B cell (primary cell): ENCODE measurements at places on chromosomes 5 and 9.

DNA sequence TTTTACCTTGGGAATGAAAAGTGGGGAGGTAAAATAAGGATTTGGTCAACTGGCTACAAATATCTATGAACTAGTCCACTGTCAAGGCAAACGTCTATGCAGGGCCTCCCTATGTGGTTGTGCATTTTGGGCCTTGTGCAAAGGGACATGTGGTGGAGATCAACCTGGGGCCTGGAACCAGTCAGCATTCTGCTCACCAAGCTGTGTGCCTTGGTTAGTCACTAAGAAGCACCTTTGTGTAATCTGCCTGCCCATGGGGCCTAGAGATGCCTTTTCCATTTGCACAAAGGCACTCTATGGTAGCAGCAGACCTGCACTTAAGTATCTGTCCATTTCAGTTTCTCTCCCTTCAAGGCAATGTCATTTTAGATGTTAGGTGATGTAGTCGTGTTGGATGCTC lies 184.0 kb downstream of the GNAQ start:
- no peak for DNase-seq

DNA sequence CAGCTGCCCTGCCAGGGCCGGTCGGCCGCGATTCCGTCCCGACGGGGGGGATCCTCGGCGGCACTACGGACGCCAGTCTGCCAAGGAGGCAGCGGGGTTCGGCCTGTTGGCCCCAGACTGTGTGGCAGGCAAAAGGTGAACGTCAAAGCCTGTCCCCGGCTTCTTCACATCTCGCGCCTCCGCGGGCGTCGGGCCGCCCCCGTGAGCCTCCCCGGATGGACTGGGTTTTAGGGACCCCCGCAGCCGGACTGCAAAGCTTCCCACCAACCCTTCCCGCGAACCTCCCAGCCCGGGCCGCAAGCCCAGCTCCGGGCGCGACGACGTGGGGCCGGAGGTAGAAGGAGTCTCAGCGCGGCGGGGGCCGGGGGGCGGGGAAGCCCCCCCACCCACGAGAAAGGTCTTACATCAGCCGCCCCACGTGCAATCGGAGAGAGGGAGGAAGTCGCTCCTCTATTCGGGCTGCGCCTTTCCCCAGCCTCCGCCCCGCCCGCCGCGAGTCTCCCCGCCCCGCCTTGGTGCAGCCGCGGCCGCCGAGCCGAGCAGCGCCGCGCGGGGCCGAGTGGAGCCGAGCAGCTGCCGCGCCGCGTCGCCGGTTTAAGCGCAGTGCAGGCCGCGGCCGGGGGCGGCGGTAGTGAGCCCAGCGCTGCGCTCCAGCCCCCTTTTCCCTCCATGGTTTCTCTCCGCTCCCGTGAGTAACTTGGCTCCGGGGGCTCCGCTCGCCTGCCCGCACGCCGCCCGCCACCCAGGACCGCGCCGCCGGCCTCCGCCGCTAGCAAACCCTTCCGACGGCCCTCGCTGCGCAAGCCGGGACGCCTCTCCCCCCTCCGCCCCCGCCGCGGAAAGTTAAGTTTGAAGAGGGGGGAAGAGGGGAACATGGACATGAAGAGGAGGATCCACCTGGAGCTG lies at the start of gene ANP32B:
Gene ANP32B, plus strand, starts transcription at position 659 of the 906 bp plus-strand sequence. Its CDS starts 215 bp downstream, at position 874.
- DNase-seq, result peak; percentile 96

- no peak for DNase-seq
These were observed 126.4 kb upstream of the CCNG1 start for GRCh38 chr5:163310997-163311396.

DNA sequence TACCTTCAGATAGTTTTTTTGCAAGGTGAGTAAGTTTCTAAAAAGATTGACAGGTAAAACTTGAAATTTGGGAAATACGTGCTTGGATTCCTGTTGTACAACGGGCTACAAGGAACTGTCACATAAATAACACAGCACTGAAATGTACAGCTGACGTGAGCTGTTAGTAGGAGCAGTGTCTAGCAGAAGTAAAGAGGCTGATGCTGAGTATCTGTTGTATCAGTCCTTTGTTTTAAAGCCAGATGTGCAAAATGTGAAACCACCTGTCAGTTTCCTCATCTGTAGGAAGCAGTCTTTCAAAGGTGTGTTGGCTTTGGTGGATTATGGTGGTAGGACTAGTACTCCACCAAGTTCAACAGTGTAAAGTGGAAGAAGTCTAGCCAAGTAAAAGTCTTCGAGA lies 122.3 kb downstream of the EFNA5 start:
- no peak for DNase-seq

- no peak for DNase-seq
These were observed 39.7 kb downstream of the ADGRV1 start for GRCh38 chr5:90598293-90598692.

- no peak for DNase-seq
These were observed 602 bp upstream of the CD274 start for GRCh38 chr9:5449521-5450358.

GRCh38 chr5:33588654-33589372 lies 148.0 kb downstream of the TARS1 start:
- peak; percentile 37 for DNase-seq

DNA sequence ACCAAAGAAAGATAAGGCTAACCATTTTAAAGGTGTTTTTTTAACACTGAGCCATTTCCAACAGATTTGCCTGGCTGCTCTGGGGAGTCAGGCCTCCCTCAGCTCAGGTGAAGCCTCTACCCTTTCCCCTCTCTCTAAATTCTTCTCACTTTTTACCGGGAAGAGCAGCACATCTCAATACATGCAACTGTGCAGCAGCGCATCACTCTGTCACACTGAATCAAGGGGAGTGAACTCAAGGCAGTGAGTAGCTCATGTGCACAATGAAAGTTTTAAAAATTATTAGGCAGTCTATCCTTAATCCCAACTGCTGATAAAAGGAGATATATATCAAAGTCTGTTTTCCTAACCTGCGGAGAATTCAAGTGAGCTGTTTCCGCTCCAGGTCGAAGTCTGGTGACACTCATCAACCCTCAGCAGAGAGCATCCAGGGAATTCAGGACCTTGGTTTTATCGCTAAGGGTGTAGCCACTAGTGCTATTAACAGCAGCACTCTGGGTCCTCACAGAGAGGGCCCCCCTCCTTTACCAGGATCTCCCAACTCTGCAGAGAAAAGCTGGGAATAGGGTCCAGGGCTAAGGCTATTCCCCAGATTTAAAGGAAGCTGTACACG lies 1.0 kb downstream of the CEMIP2 start:
- peak; percentile 15 for DNase-seq

GRCh38 chr5:160496334-160496733 lies 74.7 kb downstream of the PTTG1 start:
- no peak for DNase-seq

- DNase-seq, result no peak
These were observed 41.1 kb downstream of the DAP start for GRCh38 chr5:10719965-10720364.

- DNase-seq, result no peak
These were observed 292.2 kb downstream of the IRX2 start for GRCh38 chr5:2459251-2459650.

GRCh38 chr5:132011622-132012343 lies at the start of gene ACSL6:
Gene ACSL6 (minus strand): TSS chr5:132011658. CDS start chr5:132011553, 105 bp downstream.
- peak; percentile 57 for DNase-seq

- DNase-seq, result no peak
These were observed 365.0 kb upstream of the SEMA6A start for GRCh38 chr5:116939641-116940040.

- no peak for DNase-seq
These were observed 22.3 kb upstream of the RNF130 start for GRCh38 chr5:180093651-180094382.

DNA sequence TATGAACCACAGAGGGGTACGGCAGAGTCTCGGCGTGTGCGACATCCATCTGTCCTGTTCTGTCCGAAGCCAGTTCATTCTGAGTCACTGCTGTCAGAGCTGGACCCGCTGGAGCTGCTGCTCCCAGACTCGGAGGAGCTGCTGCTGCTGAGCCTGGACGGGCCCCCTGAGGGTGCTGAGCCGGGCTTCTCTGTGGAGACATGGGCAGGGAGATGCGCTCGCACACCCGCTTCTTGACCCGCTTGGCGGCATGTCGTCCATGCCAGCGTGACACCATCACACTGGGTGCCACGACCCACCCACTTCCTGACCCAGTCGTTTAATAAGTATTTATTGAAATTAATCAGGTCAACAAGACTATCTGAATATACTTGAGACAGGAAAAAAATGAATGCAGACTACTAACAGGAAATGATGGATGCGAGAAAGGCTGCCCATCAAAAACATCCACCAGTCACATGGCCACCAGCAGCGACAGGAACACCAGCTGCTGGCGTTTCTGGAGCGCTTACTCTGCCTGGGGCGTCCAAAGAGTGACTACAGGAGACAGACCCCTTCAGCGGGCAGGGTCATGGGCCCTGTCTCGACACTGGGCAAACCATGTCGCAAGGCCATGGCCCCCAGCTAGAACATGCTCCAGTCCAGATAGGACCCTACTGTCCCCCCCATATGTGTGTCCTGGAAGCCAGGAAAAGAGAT lies 8.4 kb downstream of the BRD3OS start:
- DNase-seq, result no peak

GRCh38 chr5:133742431-133742988 lies 130.2 kb upstream of the FSTL4 start:
- DNase-seq, result peak; percentile 63

- DNase-seq, result peak; percentile 85
These were observed 453 bp upstream of the DOK3 start for GRCh38 chr5:177509991-177510566.

DNA sequence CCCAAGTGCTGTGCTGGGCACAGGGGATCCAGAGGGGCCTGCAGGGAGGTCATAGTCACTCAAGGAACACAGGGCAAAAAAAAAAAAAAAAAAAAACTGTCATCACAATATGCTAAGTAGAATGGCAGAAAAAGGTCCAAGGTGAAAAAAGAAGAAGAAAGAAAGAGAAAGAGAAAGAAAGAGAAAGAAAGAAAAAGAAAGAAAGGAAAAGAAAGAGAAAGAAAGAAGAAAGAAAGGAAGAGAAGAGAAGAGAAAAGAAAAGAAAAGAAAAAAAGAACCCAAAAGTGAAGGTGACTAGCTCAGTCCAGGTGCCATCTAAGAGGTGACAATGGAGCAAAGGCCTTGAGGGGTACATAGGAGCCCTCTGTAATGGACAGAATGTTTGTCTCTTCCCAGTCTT lies 73.9 kb downstream of the PDE6A start:
- no peak for DNase-seq

GRCh38 chr5:132526974-132527564 lies 16.3 kb downstream of the IL5 start:
- DNase-seq, result no peak

- DNase-seq, result no peak
These were observed 299.7 kb downstream of the IZUMO3 start for GRCh38 chr9:24245988-24246387.

- DNase-seq, result no peak
These were observed 20.1 kb upstream of the AKNA start for GRCh38 chr9:114407889-114408288.

DNA sequence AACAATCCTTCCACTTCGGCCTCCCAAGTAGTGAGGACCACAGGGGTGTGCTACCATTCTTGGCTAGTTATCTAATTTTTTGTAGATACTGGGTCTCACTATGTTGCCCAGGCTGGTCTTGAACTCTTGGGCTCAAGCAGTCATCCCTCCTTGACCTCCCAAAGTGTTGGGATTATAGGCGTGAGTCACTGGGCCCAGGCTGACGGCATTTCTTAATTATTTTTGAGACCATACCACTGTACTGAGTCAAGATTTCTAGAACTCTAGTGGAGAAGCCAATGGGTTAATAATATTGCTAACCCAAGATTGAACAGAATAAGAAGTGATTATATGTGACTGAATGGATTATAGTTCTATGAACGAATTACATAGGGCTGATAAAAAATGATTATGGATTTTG lies 66.7 kb downstream of the TARS1 start:
- DNase-seq, result no peak

DNA sequence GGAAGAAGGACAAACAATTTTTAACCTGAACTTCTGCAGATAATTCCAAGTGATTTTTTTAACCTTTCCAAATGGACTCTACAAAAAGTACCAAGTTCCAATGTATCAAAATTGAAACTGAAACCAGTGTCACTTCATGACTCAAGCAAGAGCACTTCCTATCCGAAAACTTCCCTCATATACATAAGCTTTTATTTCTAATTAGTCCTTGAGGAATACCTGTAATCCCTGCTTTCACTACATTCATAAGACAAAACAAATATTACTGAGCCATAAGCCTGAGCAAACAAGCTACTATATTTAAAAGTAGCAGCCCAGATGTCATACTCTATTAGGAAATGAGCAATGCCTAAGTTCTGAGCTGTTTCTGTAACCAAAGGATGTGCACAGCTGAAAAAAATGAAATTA lies 224.4 kb downstream of the EBF1 start:
- peak; percentile 70 for DNase-seq

- no peak for DNase-seq
These were observed 41.0 kb upstream of the MTAP start for GRCh38 chr9:21761309-21761901.

DNA sequence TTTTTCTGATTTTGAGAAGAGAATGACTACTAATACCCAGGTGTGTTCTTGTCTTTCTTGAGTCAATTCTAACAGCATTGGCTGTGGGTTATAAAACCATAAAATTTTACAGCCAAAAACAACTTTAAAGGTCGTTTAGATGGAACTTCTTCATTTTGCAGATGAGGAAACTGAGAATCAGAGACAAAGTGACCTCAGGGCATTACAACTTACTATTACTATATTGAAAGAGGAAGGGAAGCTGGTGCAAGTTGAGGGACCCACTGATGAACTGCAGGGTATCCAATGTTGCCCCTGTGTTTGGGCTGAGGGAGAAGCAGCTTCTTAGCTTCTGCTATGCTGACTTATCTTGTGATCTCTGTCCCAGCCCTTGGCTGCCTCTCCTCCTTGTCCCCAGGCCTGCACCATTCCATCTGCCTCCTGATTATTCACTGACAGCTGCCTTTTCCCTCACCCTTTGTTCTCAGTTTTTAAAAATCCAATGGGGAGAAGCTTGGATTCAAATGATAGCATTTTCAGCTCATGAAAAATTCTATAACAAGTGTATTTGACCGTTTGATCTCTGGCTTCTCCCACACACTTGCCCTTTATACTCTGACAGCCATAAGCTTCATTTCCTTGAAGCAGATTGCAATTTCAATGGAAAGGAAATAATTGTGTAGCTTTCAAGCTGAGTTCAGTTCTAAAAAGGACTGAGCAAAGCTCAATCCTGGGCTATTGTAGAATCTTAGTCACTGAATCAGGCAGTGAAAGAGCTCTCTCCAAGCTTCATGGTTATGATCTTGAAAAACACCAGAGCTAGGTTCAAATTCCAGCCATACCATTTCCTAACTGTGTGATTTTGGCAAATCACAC lies 68.5 kb downstream of the TMC1 start:
- no peak for DNase-seq

GRCh38 chr9:70539001-70539400 lies 124.5 kb upstream of the KLF9 start:
- no peak for DNase-seq

- DNase-seq, result no peak
These were observed 1526.0 kb downstream of the MAT2B start for GRCh38 chr5:165031371-165031770.
